Hematopoietic multipotent progenitor cell treated with erythropoietin and hydrocortisone succinate and interleukin-3 and kit ligand, for 4 days (in vitro differentiated cells): ENCODE measurements at places on chromosomes 7 and 10.
A peak's percentile ranks its signal among the peaks of the same experiment; 100 is the strongest.

GRCh38 chr10:3932597-3933375, 147.8 kb upstream of the KLF6 start:
- no peak for DNase-seq

DNA sequence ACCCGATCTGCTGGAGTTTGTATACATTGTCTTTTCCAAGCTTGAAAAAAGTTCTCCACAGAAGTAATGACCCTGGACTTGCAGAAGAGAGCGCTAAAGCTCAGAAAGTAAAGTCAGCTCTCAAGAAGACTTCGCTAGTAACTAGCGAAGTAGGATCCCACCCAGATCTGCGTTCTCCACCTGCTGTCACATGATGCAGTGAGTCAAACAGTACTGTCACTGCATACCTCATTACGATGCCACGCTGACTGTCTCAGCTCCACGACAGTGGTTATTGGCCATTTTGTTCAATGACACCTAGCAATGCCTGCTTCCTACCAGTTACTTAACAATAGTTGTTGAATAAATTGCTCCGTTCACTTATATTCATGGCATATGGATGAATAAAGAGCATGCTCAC, 29.7 kb upstream of the SEC61G start:
- peak; percentile 58 for DNase-seq

GRCh38 chr7:16891338-16891737, 9.6 kb upstream of the AGR3 start:
- DNase-seq, result peak; percentile 69

DNA sequence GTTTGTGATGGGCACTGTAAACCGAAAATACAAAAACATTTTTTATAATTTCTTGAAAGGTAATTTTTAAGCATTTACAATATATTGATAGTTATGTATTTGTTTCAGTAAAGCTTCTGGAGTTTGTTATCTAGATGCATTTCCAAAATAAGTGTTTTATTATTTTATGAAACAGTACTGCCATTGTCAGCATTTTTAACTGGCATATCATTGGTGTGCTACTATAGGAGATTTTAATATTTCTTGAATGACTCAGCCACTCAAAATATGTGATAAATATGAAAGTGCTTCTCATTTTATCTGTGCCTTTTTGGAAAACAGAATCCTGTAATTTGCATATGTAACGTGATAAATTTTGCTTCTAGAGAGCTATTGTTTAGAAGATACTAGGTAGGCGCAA, 97.9 kb downstream of the ANKIB1 start:
- DNase-seq, result no peak

DNA sequence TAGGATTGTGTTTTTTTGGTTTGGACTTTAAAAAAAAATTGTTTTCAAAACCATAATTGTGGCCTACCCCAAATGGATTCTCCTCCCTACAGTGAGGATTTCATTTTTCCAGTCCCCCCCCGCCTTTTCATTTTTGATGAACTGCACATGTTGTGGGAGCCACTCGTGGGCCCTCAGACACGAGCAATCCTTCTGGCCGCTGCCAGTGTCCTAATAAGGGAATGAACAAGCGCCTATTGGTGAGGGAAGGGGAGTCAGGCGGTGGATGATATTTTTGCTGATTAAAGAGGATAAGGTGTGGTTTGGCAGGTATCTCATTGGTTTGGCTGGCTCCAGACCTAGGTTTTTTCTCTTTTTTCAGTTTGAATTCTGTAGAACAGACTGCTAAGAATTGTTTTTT, 78.7 kb upstream of the AGBL3 start:
- DNase-seq, result no peak

GRCh38 chr7:141916099-141916498, at the start of gene OR9A4:
Gene OR9A4 (plus strand): TSS chr7:141916399. CDS start chr7:141918876, 2,477 bp downstream.
- DNase-seq, result no peak

DNA sequence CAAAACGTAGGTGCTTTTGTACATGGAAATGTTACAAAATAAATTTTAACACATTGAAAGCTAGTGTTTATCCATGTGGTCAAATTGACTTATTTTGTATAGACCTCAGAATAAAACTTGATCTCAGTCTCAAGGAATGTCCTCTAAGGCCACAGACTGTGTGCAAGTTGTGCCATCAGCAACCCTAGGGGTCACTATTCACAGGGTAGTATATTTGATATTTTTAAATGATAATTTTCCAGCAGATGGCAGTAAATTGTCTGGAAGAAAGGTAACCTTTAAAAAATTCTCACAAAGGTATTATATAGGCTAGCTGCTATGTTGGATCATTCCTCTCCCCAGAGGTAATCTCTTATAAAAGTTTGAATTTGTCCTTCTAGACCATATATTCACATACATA, 12.9 kb upstream of the SNX10 start:
- DNase-seq, result peak; percentile 81

DNA sequence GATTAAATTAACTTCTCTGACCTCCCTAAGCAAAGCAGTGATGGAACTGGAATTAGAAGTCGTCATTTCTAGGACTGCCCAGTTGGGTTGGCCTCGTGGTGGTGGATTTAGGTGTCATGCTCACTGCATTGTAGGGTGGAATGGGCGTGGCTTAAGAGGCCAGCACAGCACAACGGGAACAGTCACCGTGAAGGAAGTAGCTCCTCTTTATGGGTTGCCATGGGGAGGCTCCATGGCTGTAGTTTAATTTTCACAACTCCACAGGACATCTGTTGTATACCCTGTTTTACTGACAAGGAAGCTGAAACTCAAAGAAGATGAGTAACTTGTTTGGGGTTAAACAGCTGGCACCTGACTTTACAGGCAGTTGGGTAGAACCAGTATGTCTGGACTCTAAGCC, 208.3 kb downstream of the CELF2 start:
- DNase-seq, result peak; percentile 88

DNA sequence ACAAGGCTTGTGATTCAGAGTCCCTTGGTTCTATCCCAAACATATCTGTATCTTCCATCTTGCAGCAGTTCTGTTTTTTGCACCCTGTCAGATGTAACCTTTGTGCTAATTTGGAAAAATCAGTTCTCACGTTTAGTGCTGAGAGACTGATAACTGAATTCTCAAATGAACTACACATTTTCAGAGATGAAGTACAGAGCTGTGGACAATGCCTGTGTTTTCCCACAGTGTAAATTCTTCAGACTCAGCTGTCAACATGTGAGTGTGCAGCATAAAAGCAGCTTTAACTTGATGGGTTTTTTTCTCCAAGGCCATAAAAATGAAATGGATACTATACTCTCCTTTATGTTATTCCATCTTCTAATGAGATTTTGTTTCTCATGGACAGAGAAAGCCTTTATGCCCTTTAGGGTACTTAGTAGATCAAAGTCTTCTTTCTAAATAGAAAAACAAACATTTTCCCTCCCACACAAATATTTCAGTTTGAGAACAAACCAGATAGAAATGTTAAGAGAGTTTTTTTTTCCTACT, 150.9 kb downstream of the SEMA3A start:
- DNase-seq, result no peak

DNA sequence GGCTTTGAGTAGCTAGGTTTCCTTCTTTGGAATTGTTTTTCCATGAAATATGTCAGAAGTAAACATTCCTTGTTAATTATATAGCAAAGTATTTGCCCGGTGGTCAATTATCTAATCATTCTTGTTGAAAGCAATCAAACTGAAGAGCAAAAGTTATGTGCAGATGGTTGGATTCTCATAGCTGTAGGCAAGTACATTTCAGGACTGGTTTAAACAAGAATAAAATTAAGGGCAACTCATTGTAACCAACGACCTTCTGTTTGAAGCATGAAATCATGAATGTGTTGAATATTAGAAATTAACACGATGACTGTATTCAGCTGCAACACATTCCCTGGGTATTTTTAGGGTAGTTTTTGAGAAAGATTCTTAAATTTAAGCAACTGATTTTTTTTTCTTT, 61.8 kb upstream of the NMT2 start:
- DNase-seq, result no peak
